Hematopoietic multipotent progenitor cell treated with erythropoietin and hydrocortisone succinate and interleukin-3 and kit ligand, for 17 days (in vitro differentiated cells): ENCODE measurements at places on chromosomes 4 and X.

- no peak for DNase-seq
These were observed 29.8 kb downstream of the RAI2 start for GRCh38 chrX:17831255-17831654.

DNA sequence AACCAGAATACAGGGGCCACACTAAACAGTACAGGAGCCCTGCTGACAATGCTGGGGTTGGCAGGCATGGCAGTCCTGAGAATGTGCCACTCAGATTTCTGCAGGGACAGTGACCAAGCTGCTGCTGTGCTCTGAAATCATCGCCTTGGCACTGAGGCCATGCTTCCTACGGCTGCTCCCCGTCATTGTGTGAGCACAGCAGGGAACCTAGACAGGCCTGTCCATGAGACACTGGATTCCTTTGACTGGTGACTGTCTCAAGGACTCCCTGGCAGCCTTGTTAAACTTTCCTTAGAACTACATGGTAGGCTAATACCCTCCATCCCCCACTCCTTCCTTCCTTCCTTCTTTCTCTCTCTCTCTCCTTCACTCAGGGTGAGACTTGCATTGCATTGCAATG, 111.4 kb downstream of the LUZP4 start:
- no peak for DNase-seq

DNA sequence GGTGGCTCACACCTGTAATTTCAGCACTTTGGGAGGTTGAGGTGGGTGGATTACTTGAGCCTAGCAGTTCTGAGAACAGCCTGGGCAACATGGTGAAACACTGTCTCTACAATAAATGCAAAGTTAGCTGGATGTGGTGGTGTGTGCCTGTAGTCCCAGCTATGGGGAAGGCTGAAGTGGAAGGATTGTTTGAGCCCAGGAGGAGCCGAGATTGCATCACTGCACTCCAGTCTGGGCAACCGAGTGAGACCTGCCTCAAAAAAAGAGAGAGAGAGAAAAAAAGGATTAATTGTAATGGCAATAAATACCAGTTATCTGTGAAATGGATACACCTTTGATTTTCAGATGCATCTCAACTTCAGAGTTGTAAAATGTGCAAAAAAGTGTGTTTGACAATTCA, 58.8 kb downstream of the SPRY1 start:
- no peak for DNase-seq

- DNase-seq: no peak
These were observed 836 bp downstream of the GPM6A start for GRCh38 chr4:175811228-175811627.

GRCh38 chrX:13232484-13232883, 87.4 kb downstream of the ATXN3L start:
- DNase-seq: no peak

GRCh38 chr4:104915864-104916263, 230.8 kb upstream of the TET2 start:
- no peak for DNase-seq

DNA sequence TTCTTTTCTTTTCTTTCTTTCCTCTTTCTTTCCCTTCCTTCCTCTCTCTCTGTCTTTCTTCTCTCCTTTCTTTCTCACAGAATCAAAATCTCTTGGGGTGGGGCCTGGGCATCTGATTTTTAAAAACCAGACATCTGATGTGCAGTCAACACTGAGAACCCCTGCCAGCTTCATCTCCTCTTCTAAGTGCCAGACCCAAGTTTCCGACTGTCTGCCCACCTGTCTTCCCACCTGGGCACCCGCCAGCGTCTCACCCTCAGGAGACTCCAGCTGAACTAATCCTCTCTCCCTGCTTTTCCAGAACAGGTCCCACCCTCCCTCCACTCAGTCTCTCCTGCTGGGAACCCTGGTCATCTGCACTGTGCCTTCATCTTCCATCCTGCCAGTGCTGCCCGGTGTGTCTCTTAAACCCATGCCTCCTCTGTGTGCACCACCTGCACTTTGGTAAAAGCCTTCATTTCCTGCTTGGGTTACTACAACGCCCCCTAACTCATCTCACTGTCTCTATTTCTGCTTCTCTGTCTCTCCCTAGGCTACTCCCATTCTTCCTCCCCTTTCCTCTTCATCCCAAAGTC, 2.8 kb downstream of the SOD3 start:
- DNase-seq: no peak

DNA sequence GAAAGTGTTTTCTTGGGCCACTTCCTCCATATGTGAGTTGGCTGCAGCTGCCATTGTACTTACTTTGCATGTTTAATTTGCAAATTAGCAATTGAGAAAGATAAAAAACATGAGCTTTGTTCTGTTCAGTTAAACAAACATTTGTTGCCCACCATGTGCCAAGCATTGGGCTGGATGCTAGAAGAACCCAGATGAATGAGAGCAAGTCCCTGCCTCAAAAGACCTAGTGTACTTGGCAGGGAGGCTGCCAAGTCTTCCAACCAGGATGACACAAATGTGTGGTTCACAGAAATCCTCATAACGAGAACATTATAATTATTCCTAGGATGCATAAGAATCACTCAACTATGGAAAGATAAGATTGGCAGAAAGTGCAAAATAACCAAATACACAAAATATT, 66.7 kb downstream of the GPM6A start:
- DNase-seq: no peak

DNA sequence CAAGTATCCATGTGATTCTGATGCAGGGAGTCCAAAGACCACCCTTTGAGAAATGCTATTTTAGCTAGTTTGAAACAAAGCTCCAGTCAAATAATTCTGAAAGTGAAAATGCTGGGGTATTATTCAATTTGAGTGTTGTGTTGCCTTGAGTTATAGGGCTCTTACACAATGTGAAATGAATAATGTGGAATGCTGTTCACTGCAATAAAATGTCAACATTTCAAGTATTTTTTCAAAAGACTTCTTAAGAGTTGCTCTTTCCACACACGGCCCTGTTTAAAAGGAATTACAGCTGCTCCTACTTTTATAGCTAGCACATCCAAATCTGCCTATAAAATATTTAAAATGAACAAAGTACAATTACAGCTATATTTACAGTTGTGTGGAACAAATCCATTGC, 27.5 kb upstream of the PLS3 start:
- DNase-seq: no peak

GRCh38 chr4:95058991-95059390, 301.2 kb downstream of the BMPR1B start:
- no peak for DNase-seq

GRCh38 chrX:128078545-128078944, 26.3 kb upstream of the ACTRT1 start:
- no peak for DNase-seq

DNA sequence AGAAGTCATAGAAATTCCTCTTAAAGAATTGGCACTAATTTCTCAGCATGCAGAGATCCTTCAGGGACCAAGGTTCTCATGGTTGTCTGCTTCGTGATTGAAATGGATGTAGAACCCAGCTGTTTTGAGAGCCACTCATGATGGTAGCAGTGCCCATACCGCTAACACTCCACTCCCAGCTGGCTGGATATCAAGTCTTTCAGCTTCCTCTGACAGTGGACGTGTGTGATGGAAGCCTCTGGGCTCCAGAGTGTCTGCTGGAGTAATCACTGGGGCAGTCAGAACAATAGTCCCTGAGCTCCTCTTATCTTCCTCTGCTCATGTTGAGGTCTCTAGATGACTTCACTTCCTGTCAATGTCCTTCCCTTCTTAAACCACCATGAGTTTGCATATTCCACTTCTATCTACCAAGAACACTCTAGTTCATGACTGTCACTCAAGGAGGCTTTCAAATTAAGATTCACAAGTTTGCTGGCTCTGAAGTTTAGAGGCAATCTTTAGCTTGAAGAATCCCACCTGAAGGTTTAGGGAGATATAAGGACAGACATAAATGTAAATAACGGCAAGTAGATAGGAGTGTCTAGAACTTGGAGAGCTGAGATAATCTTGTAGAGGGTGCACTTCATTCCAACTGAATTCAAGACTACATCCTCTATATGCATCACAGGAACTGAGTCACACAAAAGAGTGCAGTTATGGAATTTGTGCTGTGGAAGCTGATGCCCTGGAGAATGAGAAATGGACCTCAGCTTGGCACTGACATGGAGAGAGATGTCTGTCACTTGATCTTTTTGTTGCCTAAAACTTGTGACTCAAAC, 64.5 kb upstream of the WDR1 start:
- DNase-seq: peak; percentile 63

GRCh38 chr4:4488405-4489404, 53.1 kb downstream of the STX18 start:
- DNase-seq: peak; percentile 81

GRCh38 chr4:28386776-28387175, 1526.1 kb downstream of the STIM2 start:
- no peak for DNase-seq

GRCh38 chrX:107576841-107577240, 51.5 kb upstream of the PRPS1 start:
- DNase-seq: no peak

GRCh38 chr4:61841714-61842113, 641.6 kb downstream of the ADGRL3 start:
- DNase-seq: no peak

- DNase-seq: no peak
These were observed 22.2 kb downstream of the CCDC149 start for GRCh38 chr4:24890561-24891126.

DNA sequence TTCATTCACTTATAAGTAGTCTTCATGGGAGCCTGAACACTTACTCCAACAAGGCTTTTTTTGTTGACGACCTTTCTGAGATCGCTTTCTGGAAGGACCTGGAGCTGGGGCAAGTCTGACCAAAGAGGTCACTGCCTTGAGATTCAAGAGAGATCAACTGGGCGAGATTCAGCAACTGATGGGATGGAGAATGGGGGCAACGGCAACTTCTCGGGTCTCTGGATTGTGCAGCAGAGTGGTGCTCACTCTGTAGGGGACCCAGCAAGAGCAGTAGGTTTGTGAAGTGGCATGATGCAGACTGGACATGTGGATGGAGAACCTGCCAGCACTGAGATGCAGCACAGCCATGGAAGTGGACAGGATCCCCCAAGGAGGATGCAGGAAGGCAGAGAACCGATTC, 288.1 kb downstream of the EVC2 start:
- DNase-seq: no peak
